ENCODE measurements at places on chromosomes 1 and 21. TPM values are rescaled to one million over a fixed set of nuclear protein-coding genes. Genes with fewer than 3 reads are reported as not detected.

CELA2B gene
- not detected for total RNA-seq

CLCA1 gene
- 0.08 TPM for total RNA-seq

MYCL gene
- total RNA-seq = 3.7 TPM

CD84 gene
- not detected for total RNA-seq

PTGFR gene
- 0.08 TPM for total RNA-seq

LRRC71 gene
- total RNA-seq = not detected

C1orf53 gene
- 6.5 TPM for total RNA-seq

OSCP1 gene
- 2.2 TPM for total RNA-seq

UTS2 gene
- not detected for total RNA-seq

MX2 gene
- not detected for total RNA-seq

PGLYRP3 gene
- 0.34 TPM for total RNA-seq

ADPRS gene
- total RNA-seq = 55.2 TPM

HES5 gene
- 0.31 TPM for total RNA-seq

FCER1G gene
- not detected for total RNA-seq

MACO1 gene
- total RNA-seq = 15.0 TPM

KLF17 gene
- not detected for total RNA-seq

VTCN1 gene
- total RNA-seq = not detected

SLC35F3 gene
- total RNA-seq = 8.3 TPM

SHISA4 gene
- total RNA-seq = 2.5 TPM

CFAP298 gene
- 40.4 TPM for total RNA-seq

GABPB2 gene
- total RNA-seq = 7.7 TPM

OMA1 gene
- 19.3 TPM for total RNA-seq

B3GALT2 gene
- total RNA-seq = not detected

C8A gene
- total RNA-seq = not detected

TGFBR3 gene
- total RNA-seq = not detected

TP73 gene
- 2.1 TPM for total RNA-seq

MIXL1 gene
- not detected for total RNA-seq

LRRC38 gene
- total RNA-seq = not detected

TMPRSS15 gene
- not detected for total RNA-seq

IGSF3 gene
- 33.9 TPM for total RNA-seq

SPRR2A gene
- 0.39 TPM for total RNA-seq

FOXD2 gene
- total RNA-seq = 0.08 TPM

G0S2 gene
- 961 TPM for total RNA-seq

CASQ1 gene
- total RNA-seq = not detected

VHLL gene
- total RNA-seq = not detected

CLIC4 gene
- total RNA-seq = 97.6 TPM

RER1 gene
- total RNA-seq = 94.2 TPM

TESK2 gene
- 5.1 TPM for total RNA-seq

ABCG1 gene
- total RNA-seq = 2.3 TPM

DAP3 gene
- 167 TPM for total RNA-seq

All from hair follicular keratinocyte (primary cell).